ENCODE measurements at places on chromosomes 5 and 9. TPM values are rescaled to one million over a fixed set of nuclear protein-coding genes. Genes with fewer than 3 reads are reported as not detected.

- DNase-seq, result no peak
These were observed 51.1 kb upstream of the SNX2 start for GRCh38 chr5:122723606-122724352.

- DNase-seq, result no peak
These were observed 19.3 kb downstream of the PGGT1B start for GRCh38 chr5:115243412-115243811.

GRCh38 chr5:167982-168660 lies 23.2 kb upstream of the LRRC14B start:
- DNase-seq, result peak; percentile 5

DNA sequence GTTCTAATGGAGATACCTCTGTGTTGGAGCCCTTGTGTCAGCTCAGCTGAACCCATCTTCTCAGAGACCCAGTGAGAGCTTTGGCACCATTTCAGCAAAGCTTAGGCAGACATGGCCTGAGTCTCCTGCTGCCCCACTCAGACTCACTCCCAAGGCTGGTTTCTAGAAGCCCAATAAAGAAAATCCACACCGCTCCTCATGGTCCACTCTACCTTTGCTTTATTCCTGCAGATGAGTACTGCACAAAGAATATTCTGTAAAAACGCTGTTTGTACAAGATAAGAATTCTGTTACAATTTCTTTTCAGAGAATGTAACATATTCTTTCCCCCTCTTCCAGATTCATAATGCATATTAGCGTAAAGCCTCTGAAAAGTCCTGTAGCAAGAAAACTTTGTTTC lies 129.3 kb downstream of the C5orf15 start:
- DNase-seq, result no peak

- no peak for DNase-seq
These were observed 433.1 kb downstream of the CHSY3 start for GRCh38 chr5:130337179-130337888.

GRCh38 chr5:115602591-115603125 lies 379 bp upstream of the TICAM2 start:
- DNase-seq, result no peak

DNA sequence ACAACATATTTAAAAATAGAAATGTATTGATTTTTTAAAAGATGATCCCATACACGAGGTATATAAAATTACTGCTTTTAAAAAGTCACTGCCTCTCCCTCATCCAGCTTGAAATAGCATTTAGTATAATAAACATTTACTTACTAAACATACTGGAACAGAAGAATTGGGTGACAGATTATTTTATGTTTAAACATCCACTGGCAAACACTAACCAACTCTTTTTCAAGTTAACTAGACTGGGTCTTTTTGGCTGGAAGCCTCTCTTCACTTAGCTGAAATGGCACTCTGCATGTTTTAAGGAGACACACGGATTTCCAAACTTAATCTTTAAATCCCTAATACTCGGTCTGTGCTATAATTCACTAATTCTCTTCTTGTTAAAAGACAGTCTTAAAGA lies 19.0 kb downstream of the CTXN3 start:
- DNase-seq, result no peak

- no peak for DNase-seq
These were observed 101.7 kb upstream of the TBC1D2 start for GRCh38 chr9:98356953-98357690.

DNA sequence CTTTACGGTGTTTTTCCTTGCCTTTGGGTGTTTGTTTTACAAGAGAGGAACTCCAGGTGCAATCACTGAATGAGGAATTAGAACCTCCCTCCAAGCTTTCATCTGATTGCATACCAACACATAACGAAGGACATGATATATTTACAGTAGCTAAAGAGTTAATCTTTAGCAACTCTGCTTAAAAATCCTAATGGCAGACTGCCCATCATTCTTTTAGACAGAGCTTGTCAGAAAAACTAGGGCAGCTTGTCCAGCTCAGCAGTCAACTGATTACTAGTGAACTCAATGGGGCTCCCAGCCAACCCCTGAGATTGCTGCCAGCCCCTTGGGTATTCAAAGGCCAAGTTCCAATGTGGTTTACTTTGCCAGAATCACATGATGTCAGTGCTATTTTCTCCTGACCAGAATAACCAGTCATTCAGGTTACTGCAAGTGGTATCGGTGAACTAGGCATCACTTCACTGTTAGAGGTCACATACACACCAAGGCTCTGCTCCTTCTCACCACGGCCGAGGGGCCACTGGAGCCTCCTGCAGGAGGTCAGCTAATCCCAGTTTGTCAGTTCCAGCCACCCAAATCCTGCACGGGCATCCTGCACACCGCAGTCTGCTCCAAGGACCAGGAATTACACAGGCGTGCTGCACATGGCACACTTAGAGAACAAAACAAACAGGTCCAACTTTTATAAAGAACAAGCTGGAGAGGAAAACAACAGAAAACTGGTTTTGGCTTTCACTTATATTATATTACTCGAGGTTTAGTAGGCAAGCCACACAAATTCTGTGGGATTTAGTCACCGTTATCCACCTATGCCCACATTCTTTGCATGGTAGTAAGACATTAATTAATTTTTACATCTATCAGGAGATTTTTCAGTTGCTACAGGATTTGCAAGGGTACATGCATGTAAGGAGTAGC lies 62.5 kb downstream of the NFIB start:
- DNase-seq, result no peak

- no peak for DNase-seq
These were observed 7.3 kb downstream of the QSOX2 start for GRCh38 chr9:136238342-136238732.

DNA sequence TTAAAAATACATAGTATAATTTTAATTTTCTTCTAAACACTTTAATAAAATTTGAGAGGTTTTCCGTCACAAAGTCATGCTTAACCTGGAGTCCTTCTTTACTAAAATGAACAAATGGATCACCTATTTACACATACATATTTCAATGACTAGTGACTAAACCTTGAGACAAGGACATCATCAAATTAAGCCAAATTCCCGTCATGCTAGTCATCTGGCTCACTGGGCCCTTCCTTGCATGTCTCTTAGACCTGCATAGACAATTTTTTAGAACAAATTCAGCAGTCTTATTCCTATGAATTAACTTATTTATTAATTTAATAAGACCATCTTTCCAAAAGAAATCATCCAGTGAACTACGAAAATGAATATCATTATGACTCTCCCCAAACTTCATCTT lies 26.6 kb downstream of the ERAP2 start:
- no peak for DNase-seq

DNA sequence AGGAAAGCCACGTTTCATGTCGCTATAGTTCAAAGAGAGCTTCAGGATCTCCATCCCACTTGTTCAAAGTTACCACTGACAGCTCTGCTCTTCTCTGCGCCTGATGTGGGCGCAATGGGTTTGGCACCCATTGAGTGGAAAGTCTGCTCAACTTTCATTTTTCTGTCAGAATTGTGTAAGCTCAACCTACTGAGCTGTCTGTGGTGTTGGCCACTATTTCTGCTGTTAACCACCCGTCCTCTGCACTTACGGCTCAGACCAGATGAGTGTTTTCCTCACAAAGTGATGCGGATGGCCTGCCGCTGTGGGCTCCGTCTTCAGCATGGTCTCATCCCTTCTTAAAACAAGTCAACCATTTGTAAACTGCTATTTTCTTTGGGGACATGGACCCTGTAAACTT lies 131.2 kb downstream of the WNK2 start:
- no peak for DNase-seq

DNA sequence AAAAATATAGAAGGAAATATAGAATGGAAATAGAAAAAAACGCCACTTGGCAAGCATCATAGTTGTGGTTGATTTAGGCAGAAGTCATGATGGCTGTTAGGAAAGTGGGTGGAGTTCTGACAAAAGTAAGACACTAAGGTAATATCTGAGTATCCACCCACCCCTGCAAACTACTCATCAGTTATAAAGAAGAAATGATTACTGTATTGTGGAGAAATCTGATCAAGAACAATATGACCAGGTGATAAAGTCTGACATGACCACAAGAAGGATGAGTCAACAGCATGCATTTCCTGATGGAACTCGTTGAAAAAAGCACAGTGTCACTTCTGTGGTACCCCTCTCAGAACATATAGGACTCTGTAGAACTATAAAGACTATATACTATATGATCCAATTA lies 343.4 kb upstream of the PAPPA start:
- DNase-seq, result no peak

- no peak for DNase-seq
These were observed 18.3 kb downstream of the DOCK2 start for GRCh38 chr5:169655353-169655752.

DNA sequence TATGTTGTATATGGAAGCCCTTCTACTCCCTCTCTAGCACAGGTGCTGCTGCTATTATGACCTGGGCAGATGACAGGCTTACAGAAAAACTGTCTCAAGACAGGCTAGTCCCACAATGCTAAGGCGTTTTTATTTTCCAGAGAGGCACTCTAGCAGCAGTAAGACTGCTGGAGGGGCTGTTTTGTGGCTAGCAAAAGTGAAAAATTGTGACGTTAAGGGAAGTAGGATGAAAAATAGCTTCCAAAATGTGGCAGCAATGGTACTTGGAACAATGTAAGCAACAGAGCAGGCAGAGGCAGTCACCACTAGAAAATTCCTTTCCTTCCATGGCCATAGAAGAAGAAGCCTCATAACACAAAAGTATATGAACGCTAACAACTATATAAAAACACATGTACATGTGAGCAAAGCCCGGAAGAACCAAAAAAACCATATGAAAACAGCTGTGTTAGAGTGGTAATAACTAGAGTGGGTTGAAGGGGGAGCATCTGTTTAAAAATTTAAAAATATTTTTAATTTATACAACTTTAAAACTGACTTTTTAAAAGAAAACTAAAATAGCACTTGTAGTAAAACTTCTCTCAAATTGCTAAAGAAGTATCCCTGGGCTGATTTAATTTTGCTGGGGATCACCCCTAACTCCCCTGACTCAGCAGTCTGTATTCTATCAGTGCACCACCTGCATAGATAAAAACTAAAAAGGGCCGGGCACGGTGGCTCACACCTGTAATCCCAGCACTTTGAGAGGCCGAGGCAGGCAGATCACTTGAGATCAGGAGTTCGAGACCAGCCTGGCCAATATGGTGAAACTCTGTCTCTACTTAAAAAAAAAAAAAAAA lies 30.6 kb downstream of the CLINT1 start:
- no peak for DNase-seq

- no peak for DNase-seq
These were observed 109.6 kb upstream of the RPS23 start for GRCh38 chr5:82387819-82388166.

GRCh38 chr5:98898743-98899142 lies 30.1 kb downstream of the CHD1 start:
- no peak for DNase-seq

- DNase-seq, result no peak
These were observed 197.2 kb downstream of the NXNL2 start for GRCh38 chr9:88732128-88732527.

DNA sequence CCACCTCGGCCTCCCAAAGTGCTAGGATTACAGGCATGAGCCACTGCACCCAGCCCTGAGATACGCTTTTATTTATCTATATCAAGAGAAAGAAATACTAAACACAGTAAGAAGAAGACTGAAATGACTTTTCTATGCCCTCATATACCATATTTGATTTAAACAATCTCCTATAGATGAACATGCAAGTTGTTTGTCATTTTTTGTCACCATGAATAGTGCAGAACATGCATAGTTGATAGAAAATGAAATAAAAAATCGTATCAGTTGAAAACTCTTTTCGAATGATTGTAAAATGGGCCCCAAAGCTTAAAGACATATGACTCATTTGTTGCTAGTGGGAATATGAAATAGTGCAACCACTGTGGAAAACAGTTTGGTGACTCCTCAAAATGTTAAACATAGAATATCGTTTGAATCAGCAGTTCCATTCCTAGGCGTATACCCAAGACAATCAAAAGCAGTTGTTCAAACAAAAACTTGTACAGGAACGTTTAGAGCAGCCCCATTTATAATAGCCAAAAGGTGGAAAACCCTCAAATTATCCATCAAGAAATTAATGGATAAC lies 61.4 kb upstream of the ANKH start:
- no peak for DNase-seq

PCDHGB5 gene
- 9.3 TPM for total RNA-seq

ZNF618 gene
- total RNA-seq, result 114 TPM

TRAPPC13 gene
- 22.4 TPM for total RNA-seq

FOXD4L6 gene
- not detected for total RNA-seq

SPATA31D1 gene
- not detected for total RNA-seq

CTSL gene
- 28.7 TPM for total RNA-seq

IL13 gene
- not detected for total RNA-seq

All from glutamatergic neuron (in vitro differentiated cells).